ENCODE measurements at places on chromosomes 2 and 18. TPM values are rescaled to one million over a fixed set of nuclear protein-coding genes. Genes with fewer than 3 reads are reported as not detected.

The TFPI gene
- total RNA-seq = 0.64 TPM

The SLC8A1 gene
- 3.7 TPM for total RNA-seq

The SIX3 gene
- not detected for total RNA-seq

The POU3F3 gene
- not detected for total RNA-seq

The NT5DC4 gene
- not detected for total RNA-seq

The SLC5A7 gene
- total RNA-seq = not detected

The KIAA2012 gene
- total RNA-seq = not detected

The MOCOS gene
- total RNA-seq = 37.0 TPM

The KIF5C gene
- total RNA-seq = not detected

The ATIC gene
- total RNA-seq = 18.7 TPM

The ERLEC1 gene
- 75.5 TPM for total RNA-seq

The LRP2 gene
- total RNA-seq = not detected

The FAM161A gene
- 0.90 TPM for total RNA-seq

The RUFY4 gene
- not detected for total RNA-seq

The TRMT61B gene
- 16.1 TPM for total RNA-seq

The CELF4 gene
- total RNA-seq = not detected

The C2orf80 gene
- total RNA-seq = not detected

The STPG4 gene
- total RNA-seq = under 0.01 TPM

The FBLN7 gene
- total RNA-seq = under 0.01 TPM

The CMPK2 gene
- total RNA-seq = 0.26 TPM

The OSR1 gene
- 1.7 TPM for total RNA-seq

The SULT1C3 gene
- total RNA-seq = not detected

The CASP10 gene
- total RNA-seq = 2.6 TPM

The CFC1 gene
- not detected for total RNA-seq

The RBM43 gene
- 0.79 TPM for total RNA-seq

The GREB1 gene
- under 0.01 TPM for total RNA-seq

The GAREM1 gene
- 10.0 TPM for total RNA-seq

The BMP10 gene
- total RNA-seq = not detected

The INPP5D gene
- total RNA-seq = 24.1 TPM

The SERPINB10 gene
- 0.79 TPM for total RNA-seq

The STRADB gene
- 11.3 TPM for total RNA-seq

The DCDC2C gene
- not detected for total RNA-seq

The ST8SIA5 gene
- not detected for total RNA-seq

The CLEC4F gene
- not detected for total RNA-seq

The MC4R gene
- total RNA-seq = under 0.01 TPM

The PSD4 gene
- total RNA-seq = 25.0 TPM

The TCF23 gene
- total RNA-seq = under 0.01 TPM

The FLACC1 gene
- total RNA-seq = 0.26 TPM

The PLA2R1 gene
- 4.5 TPM for total RNA-seq

The LAMA3 gene
- 381 TPM for total RNA-seq

The SH3BP4 gene
- 24.6 TPM for total RNA-seq

The LYPD1 gene
- total RNA-seq = under 0.01 TPM

The ZNF514 gene
- total RNA-seq = 12.5 TPM

The ALPI gene
- total RNA-seq = not detected

The ZNF396 gene
- 0.79 TPM for total RNA-seq

The TLX2 gene
- not detected for total RNA-seq

The IL18RAP gene
- total RNA-seq = not detected

The TMEM163 gene
- total RNA-seq = not detected

The LIMS4 gene
- total RNA-seq = not detected

The CETN1 gene
- not detected for total RNA-seq

All from bronchial epithelial cell (primary cell).